ENCODE measurements at places on chromosomes 16 and 17. TPM values are rescaled to one million over a fixed set of nuclear protein-coding genes. Genes with fewer than 3 reads are reported as not detected.

The IRX6 gene
- total RNA-seq, result 0.10 TPM

The RND2 gene
- total RNA-seq, result 6.3 TPM

- no peak overlapping the region for H3K27ac ChIP-seq
- no peaks in the 10 kb centered on the region for H3K36me3 ChIP-seq
- peaks cover 9% of the 10 kb centered on the region for H3K27me3 ChIP-seq
- DNase-seq, result no peak
- H3K4me3 ChIP-seq, result no peak overlapping the region
These were observed 108.0 kb downstream of the SKAP1 start for GRCh38 chr17:48322060-48322459.

DNA sequence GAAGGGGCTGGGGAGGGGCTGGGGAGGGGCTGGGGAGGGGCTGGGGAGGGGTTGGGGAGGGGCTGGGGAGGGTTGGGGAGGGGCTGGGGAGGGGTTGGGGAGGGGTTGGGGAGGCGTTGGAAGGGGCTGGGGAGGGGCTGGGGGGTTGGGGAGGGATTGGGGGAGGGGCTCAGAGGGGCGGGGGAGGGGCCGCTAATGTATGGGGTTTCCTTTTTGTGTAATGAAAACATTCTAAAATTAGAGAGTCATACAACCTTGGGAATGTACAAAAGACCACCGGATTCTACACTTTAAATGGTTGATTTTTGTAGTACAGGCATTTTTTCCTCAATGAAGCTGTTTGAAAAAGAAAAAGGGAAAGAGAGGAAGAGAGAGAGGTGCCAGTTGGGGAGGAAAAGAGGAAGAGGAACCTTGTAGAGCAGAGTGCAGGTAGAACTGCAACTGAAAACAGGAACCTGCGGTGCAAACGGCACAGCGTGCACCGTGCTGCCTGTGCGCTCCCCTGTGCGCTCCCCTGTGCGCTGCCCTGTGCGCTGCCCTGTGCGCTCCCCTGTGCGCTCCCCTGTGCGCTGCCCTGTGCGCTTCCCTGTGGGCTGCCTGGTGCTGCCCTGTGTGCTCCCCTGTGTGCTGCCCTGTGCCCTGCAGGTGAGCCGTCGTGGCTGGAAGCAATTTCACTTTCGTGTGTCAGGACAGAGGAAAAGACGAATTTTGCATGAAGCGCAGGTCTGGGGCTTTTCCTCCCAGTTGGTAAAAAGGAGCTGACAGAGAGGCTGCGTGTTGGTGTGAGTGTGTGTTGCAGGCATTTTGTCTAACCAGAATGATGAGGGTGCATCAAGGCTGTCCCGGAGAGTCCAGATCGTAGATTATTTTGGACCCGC is 40.8 kb downstream of the METRNL start:
- peaks cover 31% of the 10 kb centered on the region for H3K27me3 ChIP-seq
- no peaks in the 10 kb centered on the region for H3K4me1 ChIP-seq
- no peak overlapping the region for H3K4me3 ChIP-seq
- DNase-seq, result no peak
- H3K36me3 ChIP-seq, result no peaks in the 10 kb centered on the region
- H3K27ac ChIP-seq, result no peak overlapping the region

- no peaks in the 10 kb centered on the region for H3K4me1 ChIP-seq
- H3K27me3 ChIP-seq, result no peaks in the 10 kb centered on the region
- no peaks in the 10 kb centered on the region for H3K36me3 ChIP-seq
These were observed 97.7 kb downstream of the ZNF18 start for GRCh38 chr17:11899537-11899942.

DNA sequence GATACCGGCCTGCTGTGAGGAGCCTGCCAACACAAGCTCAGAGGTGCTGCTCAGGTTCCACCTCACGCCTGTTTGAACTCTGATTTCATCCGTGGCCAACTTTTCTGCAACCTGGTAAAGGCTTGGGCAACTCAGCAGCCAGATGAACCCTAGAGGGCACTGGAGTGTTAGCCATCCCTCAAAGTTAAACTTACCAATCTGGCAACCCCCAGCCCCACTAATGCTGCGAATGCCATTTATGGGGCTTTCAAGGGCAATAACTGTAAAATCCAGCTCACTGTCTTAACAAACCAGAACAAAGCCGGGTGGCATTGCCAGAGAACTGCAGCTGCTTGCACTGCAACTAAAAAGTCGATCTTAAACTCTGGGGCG is 105.5 kb downstream of the AXIN2 start:
- H3K27ac ChIP-seq, result no peak overlapping the region
- peaks cover 26% of the 10 kb centered on the region for H3K4me1 ChIP-seq
- no peaks in the 10 kb centered on the region for H3K27me3 ChIP-seq
- H3K4me3 ChIP-seq, result no peak overlapping the region
- H3K36me3 ChIP-seq, result no peaks in the 10 kb centered on the region
